ENCODE measurements at places on chromosomes 2 and 18.

- DNase-seq = no peak
Measured at GRCh38 chr18:61953161-61953560, 60.4 kb upstream of the RNF152 start.

- no peak for DNase-seq
Measured at GRCh38 chr2:1856922-1857321, 112.6 kb upstream of the PXDN start.

GRCh38 chr2:14778015-14778414 is 145.5 kb downstream of the LRATD1 start:
- DNase-seq = no peak

DNA sequence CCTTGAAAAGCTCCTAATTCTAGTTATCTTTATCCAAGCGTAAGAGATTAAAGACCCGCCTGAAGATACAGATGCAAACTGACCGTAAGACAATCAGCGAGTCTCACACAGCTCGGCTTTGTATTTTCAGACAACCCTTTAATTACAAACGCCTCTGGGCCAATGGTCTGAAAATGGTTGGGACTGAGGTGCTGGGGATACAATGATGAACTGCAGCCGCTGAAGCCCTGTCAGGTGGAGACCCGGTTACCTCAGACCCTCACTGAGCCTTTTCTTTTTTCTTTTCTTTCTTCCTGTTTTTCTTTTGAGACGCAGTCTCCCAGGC is 715 bp upstream of the CFAP36 start:
- no peak for DNase-seq

- DNase-seq = no peak
Measured at GRCh38 chr2:18123577-18123976, 245.1 kb downstream of the KCNS3 start.

DNA sequence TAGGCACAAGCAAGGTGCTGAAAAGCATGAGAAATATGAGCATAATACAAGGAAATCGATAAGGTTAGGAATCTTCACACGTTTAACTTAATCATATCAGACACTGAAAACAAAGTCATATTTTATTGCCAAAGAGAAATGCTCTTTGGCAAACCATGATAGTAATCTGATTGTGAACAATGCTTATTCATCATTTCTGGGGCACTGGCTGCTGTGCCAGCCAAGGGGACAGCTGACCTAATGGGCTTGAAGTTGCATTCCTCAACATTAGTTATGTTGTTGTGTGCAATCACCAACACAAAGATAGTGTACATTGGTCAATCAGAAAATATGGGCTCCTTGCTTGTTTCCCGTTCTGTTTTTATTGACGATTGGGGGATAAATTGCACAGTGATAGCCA is 83.5 kb downstream of the DPP10 start:
- DNase-seq = no peak

GRCh38 chr18:408367-408766 is 92.1 kb downstream of the COLEC12 start:
- no peak for DNase-seq
